GM23248 (cell line): ENCODE measurements at places on chromosomes 2 and 18. TPM values are rescaled to one million over a fixed set of nuclear protein-coding genes. Genes with fewer than 3 reads are reported as not detected.

DNA sequence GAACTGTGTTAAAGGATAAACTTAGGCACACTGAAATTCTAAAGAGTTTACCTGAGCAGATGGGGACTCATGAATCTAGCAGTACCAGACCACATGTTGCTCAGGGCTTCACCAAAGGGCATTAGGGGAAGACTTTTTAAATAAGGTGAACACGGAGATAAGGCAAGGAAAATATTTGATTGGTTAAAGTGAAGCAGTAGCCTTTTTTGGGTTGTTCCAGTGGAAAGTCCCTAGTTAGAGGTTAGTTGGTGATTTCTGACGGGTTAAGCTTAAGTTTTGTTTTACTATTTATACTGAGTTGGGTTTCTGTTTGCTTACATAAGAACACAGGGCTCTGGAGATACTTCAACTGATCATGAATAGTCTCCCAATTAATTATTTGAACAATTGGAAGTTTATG lies 722.5 kb downstream of the SOCS6 start:
- H3K27ac ChIP-seq: no peak overlapping the region
- no peak overlapping the region for H3K4me3 ChIP-seq
- no peaks in the 10 kb centered on the region for H3K4me1 ChIP-seq
- H3K27me3 ChIP-seq: no peaks in the 10 kb centered on the region

DNA sequence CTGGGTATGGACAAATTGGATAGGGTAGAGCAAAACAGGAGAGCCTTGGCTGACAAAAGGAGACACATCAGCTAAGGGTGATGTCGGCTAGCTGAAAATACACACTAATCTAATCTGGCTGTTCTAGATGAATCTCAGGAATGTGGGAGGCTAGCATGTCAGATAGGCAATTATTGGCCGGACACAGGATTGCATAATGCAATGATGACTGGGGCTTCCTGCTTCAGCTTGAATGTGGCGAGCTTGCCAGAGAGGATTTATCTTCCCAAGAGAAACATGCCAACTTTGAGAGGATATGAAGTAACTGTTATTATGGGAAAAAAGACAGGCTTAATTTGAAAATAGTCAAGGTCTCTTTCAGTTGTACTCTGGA lies 102.4 kb downstream of the TRIB2 start:
- no peaks in the 10 kb centered on the region for H3K36me3 ChIP-seq
- H3K27me3 ChIP-seq: no peaks in the 10 kb centered on the region
- DNase-seq: peak; percentile 99
- H3K27ac ChIP-seq: peak overlapping the region; percentile 92
- H3K4me3 ChIP-seq: peak overlapping the region; percentile 39

DNA sequence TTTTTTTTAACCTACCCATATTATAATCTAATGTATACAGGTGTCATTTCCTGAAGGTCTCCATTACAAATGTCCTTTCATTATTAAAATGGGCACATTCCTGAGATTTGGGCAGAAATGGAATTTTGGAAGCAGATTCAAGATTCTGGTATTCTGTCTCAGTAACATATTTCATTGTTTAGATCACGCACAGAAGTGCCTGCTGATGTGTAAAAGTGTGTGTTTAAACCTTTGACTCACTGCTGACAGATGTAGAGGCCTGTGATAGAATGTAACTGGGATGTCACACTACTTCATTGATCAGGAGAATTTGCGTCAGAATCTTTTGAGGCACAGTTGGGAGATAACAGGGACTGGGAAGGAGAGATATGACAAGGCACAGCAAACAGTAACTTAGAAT lies 276.8 kb upstream of the EPAS1 start:
- H3K27me3 ChIP-seq: no peaks in the 10 kb centered on the region
- no peaks in the 10 kb centered on the region for H3K36me3 ChIP-seq
- H3K4me3 ChIP-seq: no peak overlapping the region
- DNase-seq: peak; percentile 58
- peak overlapping the region; percentile 3; the same call in 1 of the 2 replicates for H3K27ac ChIP-seq
- 0 out of 2 replicates have a peak, but pooled peaks cover under 1% of the 10 kb centered on the region for H3K4me1 ChIP-seq

The IFT172 gene
- total RNA-seq: 9.9 and 19.9 TPM in 2 replicates
